Activated CD8-positive, alpha-beta memory T cell treated with anti-CD3 and anti-CD28 coated beads for 4 hours (primary cell): ENCODE measurements at places on chromosomes 2 and 18.

DNA sequence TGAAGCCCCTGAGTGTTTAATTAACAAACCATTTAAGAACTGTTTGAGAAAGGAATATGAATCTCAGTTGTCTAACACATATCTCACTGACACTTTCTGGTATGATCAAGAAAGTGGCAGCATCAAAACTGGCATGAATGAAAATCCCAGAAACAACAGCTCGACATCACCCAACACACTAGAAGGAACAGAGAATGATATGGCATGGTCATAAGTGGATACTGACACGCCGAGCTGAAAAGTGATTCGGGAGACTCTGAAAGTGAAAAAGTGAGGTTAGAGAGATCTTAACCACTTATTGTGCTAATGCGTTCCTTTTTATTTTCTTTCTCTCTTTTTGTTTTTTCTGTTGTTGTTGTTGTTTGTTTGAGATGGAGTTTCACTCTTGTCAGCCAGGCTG is 37.9 kb downstream of the MRPL35 start:
- DNase-seq, result no peak

GRCh38 chr2:4357121-4357520 is 653.7 kb downstream of the DCDC2C start:
- DNase-seq, result no peak

GRCh38 chr18:24153397-24153796 is 14.5 kb downstream of the CABYR start:
- DNase-seq, result no peak

DNA sequence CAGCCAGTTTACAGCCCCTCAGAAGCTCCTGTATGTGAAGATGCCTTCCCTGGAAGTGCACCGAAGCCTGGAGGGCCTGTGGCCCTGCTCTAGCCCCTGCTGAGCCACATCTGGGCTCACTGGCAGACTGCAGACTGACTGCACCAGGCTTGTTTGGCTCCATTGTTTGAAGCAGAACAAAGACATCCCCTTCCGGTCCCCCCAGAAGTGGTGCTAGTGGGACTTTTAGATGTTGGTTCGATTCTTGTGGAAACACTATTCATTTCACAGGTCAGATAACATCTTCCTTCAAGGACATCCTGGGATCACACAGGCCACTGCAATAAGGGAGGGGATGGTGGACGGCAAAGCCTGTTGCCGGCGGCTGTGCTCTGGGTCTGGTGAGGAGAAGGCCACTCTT is 57.8 kb upstream of the CBLN2 start:
- no peak for DNase-seq

DNA sequence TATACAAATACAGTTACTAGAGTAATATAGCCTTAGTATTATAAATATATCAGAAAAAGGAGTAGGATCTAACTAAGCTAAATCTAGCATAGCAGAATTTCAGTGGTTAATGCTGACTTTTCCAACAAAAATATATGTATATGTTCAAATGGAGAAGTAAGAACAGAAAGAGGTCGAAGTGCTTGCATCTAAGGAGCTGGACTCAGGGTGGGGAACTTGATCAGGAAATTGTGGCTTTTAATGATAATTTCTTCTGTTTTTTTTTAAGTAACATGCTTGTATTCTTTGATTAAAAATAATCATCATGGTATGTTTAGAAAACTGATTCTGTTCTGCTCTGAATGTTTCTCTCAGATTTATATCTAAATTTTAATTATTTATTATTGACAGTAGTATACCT is 327.1 kb downstream of the GALNT13 start:
- DNase-seq, result no peak

DNA sequence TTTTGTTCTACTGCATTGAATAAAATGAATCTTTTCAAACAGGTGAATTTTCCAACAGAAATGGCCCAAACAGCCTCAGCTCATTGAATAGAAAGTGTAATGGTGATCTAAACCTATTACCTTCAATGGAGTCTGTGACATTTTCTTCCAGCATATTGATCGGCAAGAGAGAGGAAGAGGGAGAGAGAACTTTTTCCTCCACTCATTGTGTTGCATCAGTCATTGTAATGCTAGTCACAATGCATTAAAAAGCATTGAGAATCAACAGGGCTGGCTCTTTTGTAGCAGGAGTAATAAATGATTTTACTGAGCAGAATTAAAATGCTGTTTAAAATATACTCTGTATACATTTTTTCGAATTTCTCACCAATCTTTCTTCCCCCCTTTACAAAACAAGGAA is 1794.5 kb upstream of the CELF4 start:
- no peak for DNase-seq

DNA sequence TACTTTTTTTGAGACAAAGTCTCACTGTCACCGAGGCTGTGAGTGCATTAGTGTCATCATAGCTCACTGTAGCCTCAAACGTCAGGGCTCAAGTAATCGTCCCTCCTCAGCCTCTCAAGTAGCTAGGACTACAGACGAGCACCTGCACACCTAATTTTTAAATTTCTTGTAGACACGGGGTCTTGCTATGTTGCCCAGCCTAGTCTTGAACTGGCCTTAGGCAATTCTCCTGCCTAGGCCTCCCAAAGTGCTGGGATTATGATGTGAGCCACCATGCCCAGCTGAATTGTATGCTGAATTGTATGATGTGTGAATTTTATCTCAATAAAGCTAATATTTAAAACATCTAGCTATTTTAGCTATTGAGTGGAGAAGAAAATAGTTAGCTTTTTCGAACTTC is 18.9 kb downstream of the CAB39 start:
- no peak for DNase-seq

- no peak for DNase-seq
Measured at GRCh38 chr18:13409026-13409425, 190.5 kb downstream of the LDLRAD4 start.

- no peak for DNase-seq
Measured at GRCh38 chr2:148430101-148430500, 214.4 kb upstream of the EPC2 start.

DNA sequence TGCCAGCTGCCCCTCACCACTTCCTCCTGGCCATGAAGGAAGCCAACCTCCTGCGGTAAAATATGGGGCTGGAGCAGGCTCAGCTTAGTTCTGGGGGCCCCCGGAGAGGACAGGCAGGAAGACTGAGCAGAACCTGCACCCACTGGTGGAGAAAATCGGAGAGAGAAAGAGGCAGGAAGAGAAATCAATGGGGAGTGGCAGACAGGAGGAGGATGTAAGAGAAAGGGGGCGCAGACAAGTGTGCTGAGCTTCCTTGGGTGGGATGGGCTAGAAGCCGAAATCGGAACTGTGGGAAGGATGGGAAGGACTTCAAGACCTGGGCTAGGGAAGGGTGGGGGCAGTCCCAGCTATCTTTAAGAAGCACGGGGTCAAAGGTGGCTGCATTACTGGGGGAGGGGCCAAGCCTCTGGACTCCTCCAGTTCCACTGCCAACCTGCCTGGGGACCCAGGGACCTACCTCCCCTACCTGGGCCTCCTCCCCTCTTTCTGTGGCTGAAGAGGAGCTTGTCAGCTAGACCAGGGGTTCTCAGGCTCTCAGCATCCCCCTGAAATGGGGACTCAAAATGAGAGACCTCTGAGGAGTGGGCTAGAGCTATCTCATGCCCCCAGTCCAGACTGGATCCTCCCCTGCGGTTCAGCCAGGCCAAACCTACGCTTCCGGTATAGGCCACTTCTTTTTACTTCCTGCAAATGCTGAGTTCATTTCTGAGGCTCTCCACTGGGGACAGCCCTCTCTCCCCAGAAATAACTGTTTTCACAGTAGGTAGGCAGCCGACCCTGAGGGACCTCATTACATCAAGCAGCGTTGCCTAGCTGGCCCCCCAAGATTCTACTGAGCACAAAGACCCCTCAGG is 33.6 kb upstream of the B3GNT7 start:
- no peak for DNase-seq

- DNase-seq, result no peak
Measured at GRCh38 chr2:10591207-10591606, 98.6 kb downstream of the NOL10 start.

DNA sequence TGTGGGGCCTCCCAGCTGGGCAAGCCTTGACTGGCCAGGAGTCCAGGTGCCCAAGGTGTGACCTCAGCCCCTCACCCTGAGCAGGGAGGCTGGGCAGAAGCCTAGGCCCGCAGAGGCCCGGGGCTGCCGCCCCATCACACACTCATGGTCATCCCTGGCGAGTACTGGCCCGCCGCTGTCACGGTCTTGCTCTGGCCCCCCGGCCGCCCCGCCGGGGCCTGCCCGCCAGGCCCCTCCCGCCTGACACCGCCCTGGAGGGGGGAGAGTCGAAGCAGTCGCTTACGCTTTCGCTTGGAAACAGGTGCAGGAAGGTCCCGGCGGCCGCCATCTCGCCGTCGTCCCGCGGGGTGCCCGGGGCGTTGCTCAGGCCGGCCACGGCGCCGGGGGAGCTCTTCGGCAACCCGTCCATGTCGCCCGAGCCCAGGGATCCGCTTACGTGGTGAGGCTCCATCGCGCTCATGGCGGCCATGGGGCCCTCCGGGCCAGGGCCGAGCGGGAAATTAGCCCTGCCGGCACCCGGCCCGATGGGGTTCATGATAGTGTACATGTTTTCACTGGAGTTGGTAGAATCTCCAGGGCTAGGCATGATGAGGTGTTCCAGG is 26.6 kb upstream of the ANKRD62 start:
- no peak for DNase-seq

DNA sequence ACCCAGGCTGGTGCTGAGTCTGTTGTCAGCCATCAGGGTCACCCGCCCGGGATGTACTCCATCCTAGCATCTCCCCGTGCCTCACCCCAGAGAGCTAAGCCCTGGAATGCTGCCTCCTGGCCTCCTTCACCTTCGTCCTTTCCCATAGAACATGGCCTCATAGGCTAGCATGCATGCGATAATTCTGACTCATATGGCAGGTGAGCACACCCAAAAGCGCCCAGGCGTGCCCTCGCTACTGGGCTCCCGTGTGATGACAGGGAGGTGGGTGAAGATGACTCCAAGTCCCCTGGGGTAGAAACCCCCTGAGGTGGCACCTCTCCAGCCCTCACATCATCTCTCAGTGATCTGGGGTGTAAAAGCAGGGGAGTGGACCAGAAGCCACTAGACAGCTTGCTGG is 7.3 kb downstream of the SPR start:
- DNase-seq, result no peak

DNA sequence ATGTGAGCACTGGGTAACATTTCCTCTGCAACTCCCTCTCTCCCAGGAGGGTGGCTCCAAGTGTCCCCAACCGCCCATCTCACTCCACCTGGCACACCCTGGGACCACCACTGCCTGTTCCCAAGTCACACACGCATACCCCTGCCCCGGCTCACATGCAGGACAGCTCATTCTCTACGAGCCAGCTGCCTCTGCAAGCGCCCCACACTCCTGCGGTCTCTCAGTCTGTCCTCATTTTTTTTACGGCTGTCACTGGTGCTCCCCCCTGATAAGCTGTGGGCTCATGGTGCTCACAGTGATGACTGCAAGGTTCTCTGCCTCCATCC is 30.8 kb downstream of the AFG3L2 start:
- DNase-seq, result no peak

DNA sequence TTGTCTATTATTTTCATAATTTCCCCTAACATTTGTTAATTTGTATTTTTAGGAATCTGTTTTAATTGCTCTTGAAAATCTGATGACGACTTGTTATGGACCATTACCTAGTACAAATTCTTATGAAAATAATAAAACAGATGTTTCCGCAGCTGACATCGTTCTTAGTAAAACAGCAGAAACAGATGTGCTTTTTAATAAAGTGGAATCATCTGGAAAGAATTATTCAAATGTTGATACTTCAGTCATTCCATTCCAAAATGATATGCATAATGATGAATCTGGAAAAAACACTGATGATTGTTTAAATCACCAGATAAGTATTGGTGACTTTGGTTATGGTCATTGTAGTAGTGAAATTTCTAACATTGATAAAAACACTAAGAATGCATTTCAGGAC is 69.9 kb downstream of the PMS1 start:
- no peak for DNase-seq

DNA sequence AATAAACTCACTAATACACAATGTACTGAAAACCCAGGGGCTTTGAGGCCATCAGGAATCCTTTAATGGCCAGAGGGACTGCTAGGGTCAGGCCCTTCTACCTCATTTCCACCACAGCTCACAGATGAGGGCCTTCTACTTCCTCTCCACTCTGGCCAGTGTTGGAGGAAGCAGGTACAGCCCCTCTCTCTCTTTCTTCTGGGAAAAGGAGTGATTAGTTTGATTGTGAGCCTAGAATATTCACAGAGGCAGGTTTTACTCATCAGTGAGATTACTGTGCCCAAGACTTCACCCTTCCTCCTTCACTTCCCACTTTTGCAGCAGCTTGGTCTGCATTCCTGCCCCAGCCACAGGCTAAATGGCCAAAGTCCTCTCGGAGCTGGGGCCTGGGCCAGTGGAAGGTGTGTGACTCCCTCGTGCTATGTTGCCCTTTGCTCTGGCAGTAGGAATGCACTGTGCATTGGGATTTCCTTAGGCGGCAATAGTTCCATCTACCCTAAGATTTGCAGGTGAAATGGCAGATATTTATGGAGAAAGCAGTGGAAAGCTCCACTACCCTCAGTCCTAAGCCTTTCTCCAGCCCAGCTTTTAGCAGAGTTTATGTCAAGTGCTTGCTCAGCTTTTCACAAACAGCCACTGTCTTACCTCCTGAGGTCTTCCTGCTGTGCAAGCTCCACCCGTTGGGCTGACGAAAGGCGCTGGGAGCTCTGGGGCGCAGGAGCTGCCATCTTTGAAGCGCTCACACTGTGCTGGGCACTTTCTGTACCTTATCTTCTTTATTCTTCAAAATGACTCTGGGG is 36.2 kb upstream of the YES1 start:
- no peak for DNase-seq

- DNase-seq, result no peak
Measured at GRCh38 chr2:105496271-105496670, 97.4 kb upstream of the FHL2 start.
